ENCODE measurements at places on chromosomes 4 and X. TPM values are rescaled to one million over a fixed set of nuclear protein-coding genes. Genes with fewer than 3 reads are reported as not detected.

RBM47 gene
- total RNA-seq = 6.5 TPM

P2RY8 gene
- total RNA-seq = 0.90 TPM

DTHD1 gene
- total RNA-seq = 1.8 TPM

DNA sequence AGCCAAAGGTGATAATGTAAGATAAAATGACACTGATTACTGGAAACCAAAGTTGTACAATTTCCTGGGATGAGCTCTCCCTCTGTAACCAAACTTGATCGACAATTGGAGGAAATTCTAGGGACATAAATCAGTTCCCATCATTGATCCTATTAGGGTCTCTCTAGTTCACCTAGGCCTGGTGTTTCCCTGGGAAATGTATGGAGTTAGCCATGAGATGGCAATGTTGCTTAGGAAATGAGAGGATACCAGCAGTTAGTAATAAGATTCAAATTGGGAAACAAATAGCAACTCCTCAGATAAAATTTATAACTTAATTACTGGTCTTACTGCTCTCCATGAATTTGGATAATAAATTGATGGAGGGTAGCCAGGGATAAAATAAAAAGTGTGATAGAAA lies 52.2 kb downstream of the SPATA18 start:
- no peak for DNase-seq

MAGEB10 gene
- total RNA-seq = not detected

GSX2 gene
- not detected for total RNA-seq

PAPSS1 gene
- total RNA-seq = 24.6 TPM

DNA sequence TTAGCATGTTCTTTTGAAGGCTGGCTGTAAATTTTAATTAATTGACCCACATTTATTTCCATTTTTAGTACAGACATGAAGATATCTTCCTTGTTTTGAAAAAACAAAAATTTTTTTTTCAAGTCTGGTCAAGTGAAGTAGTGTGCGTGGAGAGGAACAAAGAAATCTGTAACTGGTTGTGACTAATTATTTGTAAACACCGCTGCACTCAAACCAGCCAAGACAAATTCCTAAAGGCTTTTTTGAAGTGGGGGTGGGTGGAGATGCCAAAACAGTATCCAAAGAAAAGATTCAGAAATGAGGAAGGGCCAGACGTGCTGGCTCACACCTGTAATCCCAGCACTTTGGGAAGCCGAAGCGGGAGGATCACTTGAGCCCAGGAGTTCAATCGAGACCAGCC lies 88.3 kb downstream of the SHROOM2 start:
- no peak for DNase-seq

DNA sequence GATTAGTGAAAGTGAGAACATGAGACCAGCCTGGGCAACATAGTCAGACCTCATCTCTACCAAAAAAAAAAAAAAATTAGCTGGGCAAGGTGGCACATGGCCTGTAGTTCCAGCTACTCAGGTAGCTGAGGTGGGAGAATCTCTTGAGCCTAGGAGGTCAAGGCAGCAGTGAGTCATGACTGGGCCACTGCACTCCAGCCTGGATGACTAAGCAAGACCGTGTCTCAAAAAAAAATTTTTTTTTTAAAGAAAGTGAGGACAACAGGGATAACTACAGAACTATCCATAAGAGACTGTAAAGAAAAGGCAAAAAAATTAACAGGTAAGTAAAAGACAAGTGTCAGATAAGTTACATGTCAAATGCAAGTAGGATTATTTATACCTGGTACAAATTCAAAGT lies 13.5 kb upstream of the SPP1 start:
- DNase-seq = no peak

DNA sequence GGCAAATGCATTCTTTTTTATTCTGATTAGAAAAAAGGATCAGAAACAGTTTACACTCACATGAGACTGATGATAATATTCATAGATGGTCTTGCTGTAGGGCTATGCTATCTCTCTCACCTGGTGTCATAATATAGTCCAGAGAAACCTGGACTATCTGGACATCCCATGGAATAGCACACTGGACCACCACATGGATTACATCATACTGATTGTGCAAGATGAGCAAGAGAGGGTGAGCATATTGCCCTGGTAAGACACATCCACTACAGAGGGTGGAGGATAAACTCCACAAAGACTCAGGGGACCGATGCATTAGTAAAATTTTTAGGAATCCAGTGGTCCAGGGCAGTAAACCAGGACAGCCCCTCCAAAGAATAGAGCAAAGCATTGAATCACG lies 8.2 kb downstream of the SYN1 start:
- no peak for DNase-seq

DNA sequence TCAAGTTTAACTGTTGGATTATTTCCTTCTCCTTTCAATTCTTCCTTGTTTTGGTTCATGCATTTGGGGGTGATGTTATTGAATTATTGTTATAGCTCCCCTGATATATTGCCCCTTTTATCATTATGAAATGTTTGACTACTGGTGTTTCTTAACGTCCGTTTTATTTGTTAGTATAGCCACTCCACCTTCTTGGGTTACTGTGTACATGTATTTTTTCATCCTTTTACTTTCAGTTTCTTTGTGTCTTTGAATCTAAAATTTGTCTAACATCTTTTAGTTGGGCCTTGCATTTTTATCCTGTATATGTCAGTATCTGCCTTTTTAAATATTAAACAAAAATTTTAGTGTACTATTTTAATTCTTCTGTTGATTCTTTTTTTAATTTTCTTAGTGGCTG lies 88.7 kb downstream of the TNIP2 start:
- no peak for DNase-seq

PABPC1L2B gene
- not detected for total RNA-seq

DNA sequence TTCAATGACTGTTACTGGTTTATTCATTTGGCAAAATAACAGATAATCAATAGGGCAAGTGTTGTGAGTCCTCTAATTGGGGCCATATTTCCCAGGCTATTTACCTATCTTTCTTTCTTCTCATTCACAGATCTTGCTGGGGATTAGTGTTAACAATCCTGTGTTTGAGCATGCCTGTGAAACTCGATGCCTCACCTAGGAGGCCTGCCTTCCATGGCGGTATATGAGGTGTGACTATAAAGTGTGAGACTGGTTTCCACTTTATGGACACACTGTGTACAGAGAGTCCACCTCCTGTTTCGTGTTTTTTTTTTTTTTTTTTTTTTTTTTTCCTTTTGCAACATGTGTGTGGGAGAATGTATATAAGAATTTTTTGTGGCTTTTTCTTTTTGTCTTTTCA lies 199.3 kb downstream of the BMPR1B start:
- no peak for DNase-seq

- DNase-seq = no peak
Measured at GRCh38 chr4:152728343-152728742, 48.5 kb upstream of the TMEM154 start.

DNA sequence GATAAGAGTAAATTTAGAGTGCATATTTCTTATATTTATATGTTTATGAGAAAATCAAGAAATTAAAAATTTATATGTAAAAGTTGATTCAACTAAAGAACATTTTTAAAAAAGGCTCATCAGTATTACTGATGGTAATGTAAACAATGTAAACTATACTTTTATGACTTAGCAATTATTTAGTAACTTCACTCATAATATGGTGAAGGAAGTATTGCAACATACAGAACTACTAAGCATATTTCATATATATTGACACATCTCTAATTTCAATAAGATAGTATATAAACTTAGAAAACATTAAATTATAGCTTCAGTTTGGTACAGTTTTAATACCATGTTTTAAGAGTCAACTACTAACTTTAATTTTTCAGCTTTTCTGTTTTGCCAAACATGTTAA lies 512.8 kb upstream of the PCDH7 start:
- DNase-seq = no peak

GRCh38 chrX:147891896-147892295 lies 19.8 kb upstream of the FMR1 start:
- DNase-seq = no peak

DNA sequence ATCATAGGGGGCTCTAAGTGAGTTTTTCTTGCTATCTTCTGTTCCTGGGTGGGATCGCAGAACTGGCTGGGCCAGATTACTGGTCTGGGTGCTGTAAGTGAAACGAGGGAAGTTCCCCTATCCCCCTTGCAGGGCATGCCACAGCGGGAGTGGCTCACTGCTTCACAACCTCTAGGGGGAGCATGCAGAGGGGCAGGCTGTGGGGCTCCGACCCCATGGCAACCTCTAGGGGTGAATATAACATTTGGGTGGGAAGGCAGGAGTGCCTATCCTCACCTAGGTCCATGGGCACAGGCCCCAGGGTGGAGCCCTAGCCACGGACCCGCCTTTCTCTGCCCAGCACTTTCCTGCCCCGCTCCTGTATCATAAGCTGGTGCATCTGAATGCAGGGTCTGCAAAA lies 1.7 kb upstream of the RRAGB start:
- DNase-seq = no peak

- DNase-seq = no peak
Measured at GRCh38 chrX:11632732-11633131, 33.0 kb downstream of the ARHGAP6 start.

- no peak for DNase-seq
Measured at GRCh38 chr4:89957046-89957926, 62.6 kb downstream of the MMRN1 start.

DNA sequence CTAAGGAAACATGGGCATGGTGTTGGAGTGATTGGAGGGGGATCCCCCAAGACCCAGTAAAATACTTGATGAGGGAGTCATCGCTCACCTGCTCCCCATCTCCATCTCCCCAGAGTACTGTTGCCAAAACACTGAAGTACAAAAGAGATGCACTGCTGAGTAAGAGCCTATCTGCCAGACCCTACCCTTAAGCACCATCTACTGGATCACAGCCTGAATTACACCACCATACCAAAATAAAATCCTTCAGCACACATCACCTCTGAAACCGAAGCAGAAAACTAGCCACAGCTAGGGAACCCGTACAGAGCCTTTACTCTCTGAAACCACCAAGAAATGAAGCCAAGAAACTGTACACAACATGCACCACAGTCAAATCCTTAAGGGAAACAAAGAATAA lies 466.3 kb upstream of the ACTRT1 start:
- DNase-seq = no peak

TMEM47 gene
- 59.4 TPM for total RNA-seq

DNA sequence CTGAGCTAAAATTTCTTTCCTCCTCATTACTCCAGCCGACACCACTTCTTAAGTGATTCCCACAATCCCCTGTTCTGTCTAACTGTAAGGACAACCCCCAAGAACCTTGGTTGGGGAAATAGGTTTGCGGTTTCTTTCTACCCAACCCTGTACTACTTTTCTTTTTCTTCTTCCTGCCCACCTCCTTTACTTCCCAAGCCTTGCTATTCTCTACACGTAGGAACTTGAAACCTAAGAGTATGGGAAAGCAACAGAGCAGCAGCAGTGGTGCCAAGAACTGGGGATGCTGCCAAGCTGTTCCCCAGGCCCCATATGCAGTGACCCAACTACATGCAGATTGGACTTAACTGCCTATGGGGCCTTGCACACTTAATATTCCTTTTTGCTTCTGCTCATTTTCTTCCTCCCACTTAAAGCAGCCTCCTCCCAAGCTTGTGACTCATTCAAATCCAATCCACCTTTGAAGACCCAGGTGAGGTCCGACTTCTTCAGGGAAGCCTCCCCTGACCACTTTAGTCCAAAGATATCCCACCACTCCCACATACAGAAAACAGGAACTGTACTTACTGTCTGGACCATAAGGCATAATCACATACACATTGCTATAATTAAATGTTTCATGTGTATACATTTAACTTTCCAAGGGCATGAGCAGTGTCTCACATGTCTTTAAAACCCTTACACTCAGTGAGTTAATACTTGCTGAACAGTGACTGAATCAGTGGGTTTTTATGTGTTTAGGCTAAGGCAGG lies 1.7 kb downstream of the FAM120C start:
- no peak for DNase-seq

PCDH10 gene
- total RNA-seq = not detected

DNA sequence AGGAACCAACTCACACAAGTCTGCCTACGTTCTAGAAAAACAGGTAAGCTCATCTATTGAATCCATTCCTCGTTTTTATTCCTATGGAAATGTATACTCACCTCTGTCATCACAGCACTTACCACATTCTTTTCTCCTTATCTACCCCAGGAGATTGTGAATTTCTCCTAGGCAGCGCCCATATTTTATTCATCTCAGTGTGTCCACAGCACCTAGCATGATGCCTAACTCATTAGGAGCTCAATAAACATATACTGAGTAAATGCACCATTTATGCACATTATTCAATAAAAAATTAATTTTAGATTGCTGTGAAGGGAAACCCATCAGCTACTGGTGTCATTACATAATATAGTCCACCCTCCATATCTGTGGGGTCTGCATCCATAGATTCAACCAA lies 106.2 kb upstream of the MBNL3 start:
- DNase-seq = no peak

TCEAL4 gene
- total RNA-seq = 380 TPM

FABP2 gene
- total RNA-seq = not detected

GUCY1A1 gene
- total RNA-seq = 160 TPM

- no peak for DNase-seq
Measured at GRCh38 chrX:151896734-151897474, 15.8 kb upstream of the MAGEA4 start.

TLR2 gene
- 1.3 TPM for total RNA-seq

- no peak for DNase-seq
Measured at GRCh38 chrX:55342533-55343501, 78.1 kb upstream of the PAGE3 start.

CLTRN gene
- total RNA-seq = 1.1 TPM

PABPC1L2A gene
- total RNA-seq = not detected

RHOXF2 gene
- not detected for total RNA-seq

ANOS1 gene
- 0.55 TPM for total RNA-seq

DNA sequence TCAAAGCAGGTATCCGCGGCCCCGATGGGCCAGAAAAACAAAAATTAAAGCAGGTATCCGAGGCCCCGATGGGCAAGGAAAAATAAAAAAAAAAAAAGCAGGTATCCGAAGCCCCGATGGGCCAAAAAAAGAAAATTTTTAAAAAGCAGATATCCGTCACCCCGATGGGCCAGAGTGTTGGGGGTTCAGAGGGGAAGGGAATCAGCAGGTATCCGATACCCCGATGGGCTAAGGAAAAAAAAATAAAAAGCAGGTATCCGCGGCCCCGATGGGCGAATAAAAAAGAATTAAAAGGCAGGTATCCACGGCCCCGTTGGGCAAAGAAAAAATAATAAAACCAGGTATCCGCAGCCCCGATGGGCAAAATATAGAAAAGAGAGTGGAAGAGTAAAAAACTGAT lies 289.0 kb downstream of the CHIC1 start:
- no peak for DNase-seq

GRCh38 chr4:16820329-16820728 lies 78.1 kb downstream of the LDB2 start:
- no peak for DNase-seq

DNA sequence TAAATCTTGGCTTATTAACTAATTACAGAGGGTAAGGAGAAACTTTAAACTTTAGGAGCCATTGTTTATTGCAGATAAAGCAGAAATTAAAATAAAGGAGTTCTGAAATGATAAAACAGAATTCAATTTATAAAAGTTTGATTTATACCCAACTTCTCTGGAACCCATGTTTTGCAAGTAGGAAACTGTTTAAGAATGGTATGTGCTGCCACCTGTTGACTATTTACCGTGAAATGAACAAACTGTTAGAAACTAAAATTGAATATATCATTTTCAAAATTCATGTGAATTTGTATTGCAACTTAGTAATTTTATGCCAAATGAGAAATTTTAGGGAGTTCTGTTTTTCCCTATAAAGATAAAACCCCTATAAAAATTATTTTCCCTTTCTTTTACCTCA lies 11.0 kb upstream of the TBC1D8B start:
- DNase-seq = no peak

RS1 gene
- total RNA-seq = not detected

All from uterus (tissue), 4 donors.